Activated naive CD8-positive, alpha-beta T cell treated with anti-CD3 and anti-CD28 coated beads, Interleukin-2, amount 10 ng/mL, durations not matched to agents 7 days and 5 days (primary cell): ENCODE measurements at places on chromosomes 1 and 21. TPM values are rescaled to one million over a fixed set of nuclear protein-coding genes. Genes with fewer than 3 reads are reported as not detected.

- H3K4me3 ChIP-seq: peak overlapping the region; percentile 59
- H3K4me1 ChIP-seq: peaks cover 51% of the 10 kb centered on the region
- H3K27me3 ChIP-seq: peaks cover 6% of the 10 kb centered on the region
- DNase-seq: no peak
These were observed 14.2 kb upstream of the ADORA3 start for GRCh38 chr1:111517469-111518225.

CALML6 gene
- total RNA-seq: not detected

SPEN gene
- 69.8 TPM for total RNA-seq

KDF1 gene
- 1.8 TPM for total RNA-seq

NTRK1 gene
- total RNA-seq: 13.9 TPM

TFAP2E gene
- total RNA-seq: 1.8 TPM
